ENCODE measurements at places on chromosomes 3 and 15.

DNA sequence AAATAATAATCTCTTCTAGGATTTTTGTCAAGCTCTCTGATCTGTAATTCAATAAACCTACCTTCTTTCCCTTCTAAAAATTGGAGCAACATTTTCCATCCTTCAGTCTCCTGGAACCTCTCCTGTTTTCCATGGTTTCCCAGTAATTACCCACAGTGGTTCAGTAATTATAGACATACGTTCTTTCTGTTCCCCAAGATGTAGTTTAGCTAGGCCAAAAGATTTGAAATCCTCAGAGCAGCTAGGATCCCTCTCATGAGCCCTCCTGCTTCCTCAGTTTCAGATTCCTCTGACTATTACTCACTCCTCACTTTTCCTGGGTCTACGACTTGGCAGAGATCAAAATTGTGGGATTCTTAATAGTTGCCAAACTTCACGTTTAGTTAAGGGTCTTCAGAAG lies 76.9 kb upstream of the IGSF10 start:
- no peak for DNase-seq

- no peak for DNase-seq
Measured at GRCh38 chr15:82768414-82769054, 37.3 kb downstream of the FSD2 start.

GRCh38 chr3:144775551-144775950 lies 803.9 kb downstream of the DIPK2A start:
- DNase-seq: no peak

GRCh38 chr3:185251272-185251671 lies 2.6 kb downstream of the EHHADH start:
- no peak for DNase-seq

- no peak for DNase-seq
Measured at GRCh38 chr15:57327985-57328471, 48.3 kb upstream of the CGNL1 start.

GRCh38 chr3:188689101-188689574 lies 482.6 kb upstream of the TPRG1 start:
- DNase-seq: no peak

- DNase-seq: no peak
Measured at GRCh38 chr3:111726788-111727305, 131.7 kb upstream of the ZBED2 start.

GRCh38 chr3:194339840-194340239 lies 11.3 kb downstream of the CPN2 start:
- no peak for DNase-seq

All from HCT116 (cell line).